Jurkat, Clone E6-1 (cell line): ENCODE measurements at places on chromosomes 7 and 10.

DNA sequence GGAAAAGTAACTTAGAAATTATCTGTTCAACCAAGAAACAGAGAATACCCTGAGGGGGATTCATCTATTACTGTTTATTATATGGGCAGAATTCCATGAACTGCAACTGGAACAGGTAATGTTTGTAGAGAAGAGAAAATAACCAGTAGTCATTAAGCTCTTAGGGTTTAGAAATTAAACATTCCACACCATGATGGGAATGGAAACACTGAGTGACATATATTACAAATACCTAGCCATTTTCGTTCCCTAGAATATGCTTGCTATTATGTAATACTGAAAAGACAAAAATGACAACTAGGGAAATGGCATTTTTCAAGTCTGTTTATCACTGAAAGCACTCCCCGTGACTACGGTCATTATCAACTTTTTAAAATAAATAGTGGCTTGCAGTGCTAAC lies 1007.4 kb downstream of the GATA3 start:
- DNase-seq: no peak

DNA sequence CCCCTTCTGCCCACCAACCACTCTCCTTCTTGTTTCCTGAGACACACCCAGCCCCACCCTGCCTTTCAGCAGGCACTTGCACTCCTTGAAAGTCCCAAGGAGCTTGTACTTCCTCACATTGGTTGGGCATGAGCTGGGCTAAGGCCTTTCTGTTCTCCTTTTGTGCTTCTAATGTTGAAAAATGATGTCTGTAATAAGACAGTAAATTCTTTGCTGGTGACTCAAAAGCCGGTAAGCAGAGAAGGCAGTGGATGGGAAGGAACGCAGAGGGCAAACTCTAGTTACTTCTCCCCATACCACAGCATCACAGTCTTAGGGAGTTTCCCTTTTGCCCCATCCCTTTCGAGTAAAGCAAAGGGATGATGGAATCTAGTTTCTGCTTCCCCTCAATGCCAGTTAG lies 185.6 kb downstream of the PLXNA4 start:
- no peak for DNase-seq

DNA sequence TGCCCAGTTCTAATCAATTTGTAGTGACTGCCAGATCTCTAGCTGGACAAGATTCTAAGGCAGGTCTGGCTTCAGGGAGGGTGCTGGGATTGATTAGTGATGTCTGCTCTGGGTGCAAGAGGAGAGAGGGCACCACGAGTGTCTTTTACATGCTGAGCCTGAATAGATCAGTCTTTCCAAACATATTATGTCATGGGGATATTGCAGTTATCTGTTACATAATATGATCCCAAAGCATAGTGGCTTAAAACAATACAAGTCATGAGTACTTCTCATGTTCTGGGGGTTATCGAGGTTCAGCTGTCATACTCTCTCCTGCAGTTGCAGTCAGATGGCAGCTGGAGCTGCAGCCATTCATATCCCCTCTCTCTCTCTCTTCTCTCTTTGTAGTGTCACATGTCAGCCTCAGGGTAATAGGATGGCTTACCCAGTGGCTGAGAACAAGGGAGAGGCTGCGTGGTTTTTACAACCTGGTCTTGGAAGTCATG lies 26.0 kb downstream of the SLC29A3 start:
- DNase-seq: peak; percentile 26

GRCh38 chr10:110817614-110818013 lies 54.1 kb upstream of the PDCD4 start:
- no peak for DNase-seq

- DNase-seq: no peak
Observed at GRCh38 chr10:57864765-57865680, 402.7 kb downstream of the IPMK start.

DNA sequence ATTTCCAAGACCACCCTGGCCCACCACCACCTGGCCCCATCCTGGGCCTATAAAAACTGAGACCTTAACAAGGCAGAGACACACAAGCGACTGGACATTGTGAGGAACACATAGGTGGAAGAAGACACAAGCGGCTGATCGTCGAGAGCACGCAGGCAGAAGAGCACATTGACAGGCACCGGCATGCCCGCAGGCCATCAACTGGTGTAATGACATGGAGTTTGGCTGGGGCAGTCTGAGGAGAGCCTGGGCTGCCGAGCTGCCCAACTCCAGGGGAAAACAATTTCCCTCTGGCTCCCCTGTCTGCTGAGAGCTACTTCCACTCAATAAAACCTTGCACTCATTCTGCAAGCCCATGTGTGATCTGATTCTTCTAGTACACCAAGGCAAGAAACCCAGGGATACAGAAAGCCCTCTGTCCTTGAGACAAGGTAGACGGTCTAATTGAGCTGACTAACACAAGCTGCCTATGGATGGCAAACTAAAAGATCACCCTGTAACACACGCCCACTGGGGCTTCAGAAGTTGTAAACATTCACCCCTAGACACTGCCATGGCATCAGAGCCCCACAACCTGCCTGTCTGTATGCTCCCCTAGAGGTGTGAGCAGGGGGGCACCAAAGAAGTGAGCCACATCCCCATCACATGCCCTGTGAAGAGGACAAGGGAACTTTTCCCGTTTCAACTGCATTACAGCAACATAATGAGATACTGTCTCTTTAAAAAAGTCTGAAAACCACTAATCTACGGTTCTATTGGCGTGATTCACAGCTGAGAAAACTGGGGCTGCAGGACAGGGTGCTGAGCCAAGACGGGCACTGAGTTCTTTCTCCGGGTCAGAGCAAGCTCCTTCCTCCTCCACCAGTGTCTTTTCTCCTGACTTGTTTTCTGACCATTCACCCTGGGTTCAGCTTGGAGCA lies 18.5 kb upstream of the TNS3 start:
- no peak for DNase-seq

DNA sequence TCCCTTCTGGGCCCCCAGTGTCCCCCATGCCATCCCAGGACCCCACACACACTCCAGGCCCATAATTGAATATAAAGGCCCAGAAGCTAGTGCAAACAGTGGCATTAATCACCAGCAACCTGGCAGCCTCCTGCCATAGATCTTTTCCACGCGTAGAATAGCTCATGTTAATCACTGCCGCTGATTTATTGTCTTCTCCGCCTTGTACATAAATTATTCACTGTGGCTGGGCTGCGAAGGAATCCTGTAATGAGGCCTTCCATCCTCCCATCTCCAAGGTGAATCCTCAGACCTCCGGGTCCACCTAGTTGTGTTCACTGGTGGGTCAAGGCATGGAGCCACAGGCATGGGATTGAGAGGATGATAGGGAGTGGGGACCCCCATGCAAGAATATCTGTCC lies 33.2 kb downstream of the KAZALD1 start:
- DNase-seq: no peak

DNA sequence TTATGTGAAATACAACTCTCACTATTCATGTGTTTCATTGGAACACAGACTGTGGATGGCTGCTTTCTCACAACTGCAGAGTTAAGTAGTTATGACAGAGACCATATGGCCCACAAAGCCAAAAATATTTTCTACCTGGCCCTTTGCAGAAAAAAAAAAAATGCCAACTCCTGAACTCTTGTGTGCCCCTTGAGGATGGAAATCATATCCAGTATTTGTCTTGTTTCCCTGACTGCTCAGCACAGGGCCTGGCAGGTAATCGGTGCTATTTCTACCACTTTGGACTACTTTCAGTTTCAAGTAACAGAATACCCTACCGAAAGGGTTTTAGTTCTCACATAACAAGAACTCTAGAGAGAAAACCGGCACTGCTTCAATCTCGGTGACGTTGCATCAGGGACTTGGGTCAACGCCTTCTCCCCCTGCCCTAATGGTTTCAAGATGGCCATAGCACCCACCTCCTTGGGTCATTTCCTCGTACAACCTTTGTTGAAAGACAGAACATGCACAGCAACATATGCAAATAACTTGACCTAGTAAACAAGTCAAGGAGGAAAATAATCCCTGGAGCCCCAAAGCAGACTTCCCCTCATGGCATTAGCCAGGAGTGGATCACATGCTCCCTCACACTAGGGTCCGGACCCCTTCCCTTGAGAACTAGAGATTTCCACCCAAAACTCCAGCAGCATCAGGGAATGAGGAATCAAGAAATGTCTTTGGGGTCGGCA lies 11.8 kb upstream of the GPNMB start:
- no peak for DNase-seq

DNA sequence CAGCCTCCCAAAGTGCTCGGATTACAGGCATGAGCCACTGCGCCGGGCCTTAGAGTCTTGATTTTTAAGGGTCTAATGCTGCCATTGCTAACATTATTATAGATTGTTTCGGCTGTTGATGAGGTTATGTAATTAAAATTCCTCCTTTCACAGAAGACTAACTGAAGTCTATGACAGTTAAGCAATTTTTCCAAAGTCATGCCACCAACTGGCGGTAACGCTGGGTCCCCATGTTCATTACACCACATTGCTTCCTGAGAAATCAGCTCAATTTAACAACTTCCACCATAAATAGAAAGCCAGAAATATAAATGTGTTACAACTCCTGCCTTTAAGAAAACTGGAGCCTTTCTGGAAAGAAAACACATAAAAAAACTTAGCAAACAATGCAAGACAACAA lies 3.5 kb downstream of the ERLIN1 start:
- DNase-seq: no peak

- no peak for DNase-seq
Observed at GRCh38 chr10:49664842-49665355, 14.6 kb upstream of the C10orf53 start.

DNA sequence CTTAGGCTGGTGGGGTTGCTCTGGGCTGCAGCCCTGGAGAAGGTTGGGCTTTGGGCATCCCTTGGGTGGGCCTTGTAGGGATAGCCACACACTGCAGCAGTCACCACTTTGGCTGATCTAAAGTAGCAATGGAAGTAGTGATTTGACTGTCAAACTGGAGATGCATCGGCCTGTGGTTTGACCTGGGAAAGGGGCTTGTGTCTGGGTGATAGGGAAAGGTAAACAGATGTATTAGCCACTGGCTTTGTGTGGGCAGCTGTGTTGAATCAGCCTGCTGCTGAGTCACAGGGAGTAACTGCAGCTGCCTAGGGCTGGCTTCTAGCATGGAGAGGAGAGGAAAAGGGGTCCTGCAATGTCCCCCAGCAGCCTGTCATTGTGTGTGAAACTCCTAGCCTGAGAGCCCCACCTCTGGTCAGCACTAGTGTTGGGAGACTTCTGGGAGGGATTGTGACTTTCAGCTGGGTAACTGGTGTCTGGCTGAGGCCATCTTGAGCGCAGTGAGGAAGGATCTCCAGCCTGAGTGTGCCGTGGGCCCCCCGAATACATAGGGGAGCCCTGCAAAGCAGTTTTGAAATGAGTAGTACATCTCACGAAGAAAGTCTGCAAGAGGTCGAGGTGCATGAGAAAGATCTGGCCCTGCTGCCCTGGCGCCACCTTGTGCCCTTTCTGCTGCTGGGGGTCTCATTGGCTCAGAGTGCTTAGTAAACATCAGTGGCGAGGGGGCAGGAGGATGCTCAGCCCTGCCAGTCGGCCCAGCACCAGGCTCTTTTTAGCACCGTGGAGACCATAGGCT lies 117.3 kb downstream of the FANK1 start:
- DNase-seq: no peak

- DNase-seq: no peak
Observed at GRCh38 chr7:4650433-4651047, 31.6 kb upstream of the FOXK1 start.

DNA sequence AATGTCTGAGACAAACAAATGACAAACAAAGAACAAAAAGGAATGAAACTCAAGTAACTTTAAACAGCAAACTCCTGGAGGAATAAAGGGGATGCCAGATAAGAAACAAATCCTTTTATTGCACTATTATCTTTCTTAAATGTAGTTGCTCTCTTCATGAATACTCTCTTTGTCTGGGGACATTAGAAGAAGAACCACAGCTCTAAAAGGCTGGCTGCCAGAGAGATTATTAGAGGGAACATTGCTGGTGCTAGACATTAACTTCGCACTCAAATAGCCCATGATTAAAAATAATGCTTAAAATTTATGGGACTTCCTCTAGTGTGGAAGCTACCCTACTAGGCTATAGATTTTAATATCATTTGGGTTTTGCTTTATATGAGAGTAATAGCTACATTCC lies 1330.4 kb downstream of the XPNPEP1 start:
- no peak for DNase-seq

- DNase-seq: no peak
Observed at GRCh38 chr7:121916211-121916610, 43.2 kb downstream of the PTPRZ1 start.

- DNase-seq: no peak
Observed at GRCh38 chr7:151007469-151007898, 16.7 kb downstream of the NOS3 start.

DNA sequence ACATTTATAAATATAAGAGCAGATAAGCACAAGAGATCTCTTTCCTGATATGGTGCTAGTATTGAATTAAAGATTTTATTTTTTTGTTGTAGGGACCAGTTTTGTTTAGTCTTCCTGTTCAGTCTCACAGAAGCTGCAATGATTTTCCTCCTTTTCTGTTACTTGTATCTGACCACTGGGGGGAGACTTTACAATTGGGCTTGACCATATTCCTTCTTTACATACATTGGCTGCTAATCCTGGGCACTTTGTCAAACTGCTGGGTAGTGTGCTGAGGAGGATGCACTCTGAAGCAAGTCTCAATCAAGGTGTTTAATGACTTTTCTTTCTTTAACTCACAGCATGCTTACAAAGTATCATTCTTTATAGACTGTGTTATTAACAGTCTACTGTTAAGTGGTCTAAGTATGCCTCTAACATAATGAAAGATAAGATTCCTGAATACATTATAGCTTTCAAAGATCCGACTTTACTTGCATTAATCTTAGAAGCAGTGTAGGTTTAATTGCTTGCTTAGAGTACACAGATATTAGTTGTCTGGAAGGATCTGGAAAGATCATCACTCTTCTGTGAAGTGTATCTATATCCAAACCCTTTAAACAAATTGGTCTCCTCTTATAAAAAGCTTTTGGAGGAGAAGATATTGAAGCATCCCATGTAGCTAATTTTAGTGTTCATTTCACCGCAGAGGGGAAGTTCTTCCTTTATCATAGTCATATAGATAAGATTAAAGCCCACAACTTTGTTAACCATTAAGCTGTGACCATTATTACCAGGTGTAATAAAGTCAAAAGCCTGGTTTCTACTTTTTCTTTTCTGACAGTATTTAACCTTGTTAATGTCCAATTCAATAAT lies 3.1 kb downstream of the PALS2 start:
- DNase-seq: peak; percentile 57

- DNase-seq: no peak
Observed at GRCh38 chr7:156024201-156024600, 211.9 kb upstream of the SHH start.

- DNase-seq: no peak
Observed at GRCh38 chr10:36344240-36345174, 702.4 kb upstream of the FZD8 start.

GRCh38 chr7:122006687-122007086 lies 133.7 kb downstream of the PTPRZ1 start:
- no peak for DNase-seq

DNA sequence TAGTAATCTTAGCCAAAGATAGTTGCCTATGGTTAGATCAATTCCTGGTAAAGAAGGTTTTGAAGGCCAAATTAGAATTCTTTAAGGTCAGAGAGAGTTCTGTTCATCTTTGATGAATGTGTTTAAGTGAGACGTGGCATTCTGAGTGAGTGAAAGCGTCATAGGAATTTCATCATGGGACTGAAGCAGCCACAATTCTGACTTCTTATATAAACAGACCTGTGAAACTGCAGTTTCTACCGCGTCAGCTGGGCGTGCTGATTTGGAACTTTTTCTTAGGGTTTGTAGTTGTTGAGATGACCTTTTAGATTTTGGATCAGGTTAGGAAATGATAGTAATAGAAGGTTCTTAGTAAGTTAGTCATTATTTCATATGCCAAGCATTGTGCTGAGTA lies 103.8 kb downstream of the CNNM2 start:
- no peak for DNase-seq

GRCh38 chr10:43814663-43815062 lies 166.0 kb upstream of the ZNF32 start:
- DNase-seq: no peak

GRCh38 chr10:78515038-78515872 lies 481.6 kb downstream of the RPS24 start:
- no peak for DNase-seq
